Upper lobe of left lung (tissue), 6 donors: ENCODE measurements at places on chromosomes 7 and 10. TPM values are rescaled to one million over a fixed set of nuclear protein-coding genes. Genes with fewer than 3 reads are reported as not detected.

GRCh38 chr7:88358526-88358838 is 51.8 kb upstream of the STEAP4 start:
- no peak for DNase-seq

DNA sequence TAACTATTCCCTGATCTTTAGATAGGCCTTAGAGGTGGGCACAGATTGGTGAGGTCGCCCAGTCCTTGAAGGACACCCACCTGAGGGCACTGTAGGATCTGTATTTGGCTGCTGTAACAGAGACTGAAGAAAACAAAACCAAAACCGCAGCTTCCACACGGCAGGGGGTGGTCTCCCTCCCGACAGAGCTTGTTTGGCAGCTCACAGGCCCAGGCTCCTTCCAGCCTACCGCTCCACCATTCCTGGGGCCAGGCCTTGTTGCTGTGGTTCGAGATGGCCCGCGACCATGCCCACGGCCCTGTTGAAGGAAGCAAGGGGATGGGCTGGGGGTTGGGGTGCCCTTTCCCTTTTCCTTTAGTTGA is 30.4 kb downstream of the ZNF783 start:
- no peak for DNase-seq

GRCh38 chr10:16999665-17000451 is 129.8 kb downstream of the CUBN start:
- no peak for DNase-seq

DNA sequence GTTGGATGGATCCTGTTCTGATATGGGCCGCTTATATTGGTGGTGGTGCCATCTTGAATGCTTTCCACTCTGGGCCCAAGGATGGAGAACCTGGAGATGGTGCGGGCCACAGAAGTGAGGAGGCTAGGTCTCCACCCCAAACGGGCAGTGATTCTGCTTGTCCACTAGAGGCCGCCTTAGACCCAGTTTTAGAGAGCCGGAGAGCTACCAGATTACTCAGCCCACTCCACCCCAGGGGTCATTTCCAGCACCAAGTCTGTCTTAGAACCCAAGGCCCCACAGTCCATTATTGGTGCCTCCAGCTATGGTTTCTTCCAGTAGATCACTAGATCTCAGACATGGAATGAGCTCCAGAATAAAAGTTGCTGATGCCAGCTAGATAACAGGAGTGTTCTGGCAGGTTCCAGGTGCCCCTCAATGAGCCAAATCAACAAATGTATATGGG is 11.8 kb upstream of the CAMK2G start:
- DNase-seq = no peak

- DNase-seq = peak; percentile 86
Measured at GRCh38 chr7:45574669-45575500, 717 bp downstream of the ADCY1 start.

Gene METTL2B
- total RNA-seq = 21.3 TPM
